HFFc6 (cell line): ENCODE measurements at places on chromosomes 4 and X.

DNA sequence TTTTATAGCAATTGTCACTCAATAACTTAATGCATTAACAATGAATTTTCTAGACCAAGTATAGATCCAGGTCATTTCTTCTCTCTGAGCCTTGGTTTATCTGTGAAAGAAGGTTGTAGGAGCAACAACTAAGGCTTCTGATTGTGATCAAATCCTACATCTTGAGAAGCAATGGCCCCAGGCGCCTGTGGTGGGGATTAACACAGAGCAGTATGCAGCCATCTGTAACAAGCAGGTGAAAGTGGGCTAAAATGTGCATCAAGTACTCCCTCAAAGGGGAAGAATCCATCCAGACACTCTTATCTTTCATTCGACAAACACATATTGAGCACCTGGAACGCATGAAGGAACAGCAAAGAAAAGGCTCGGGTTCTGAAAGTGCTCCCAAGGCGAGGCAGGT lies 19.1 kb upstream of the SETD7 start:
- no peak for DNase-seq

DNA sequence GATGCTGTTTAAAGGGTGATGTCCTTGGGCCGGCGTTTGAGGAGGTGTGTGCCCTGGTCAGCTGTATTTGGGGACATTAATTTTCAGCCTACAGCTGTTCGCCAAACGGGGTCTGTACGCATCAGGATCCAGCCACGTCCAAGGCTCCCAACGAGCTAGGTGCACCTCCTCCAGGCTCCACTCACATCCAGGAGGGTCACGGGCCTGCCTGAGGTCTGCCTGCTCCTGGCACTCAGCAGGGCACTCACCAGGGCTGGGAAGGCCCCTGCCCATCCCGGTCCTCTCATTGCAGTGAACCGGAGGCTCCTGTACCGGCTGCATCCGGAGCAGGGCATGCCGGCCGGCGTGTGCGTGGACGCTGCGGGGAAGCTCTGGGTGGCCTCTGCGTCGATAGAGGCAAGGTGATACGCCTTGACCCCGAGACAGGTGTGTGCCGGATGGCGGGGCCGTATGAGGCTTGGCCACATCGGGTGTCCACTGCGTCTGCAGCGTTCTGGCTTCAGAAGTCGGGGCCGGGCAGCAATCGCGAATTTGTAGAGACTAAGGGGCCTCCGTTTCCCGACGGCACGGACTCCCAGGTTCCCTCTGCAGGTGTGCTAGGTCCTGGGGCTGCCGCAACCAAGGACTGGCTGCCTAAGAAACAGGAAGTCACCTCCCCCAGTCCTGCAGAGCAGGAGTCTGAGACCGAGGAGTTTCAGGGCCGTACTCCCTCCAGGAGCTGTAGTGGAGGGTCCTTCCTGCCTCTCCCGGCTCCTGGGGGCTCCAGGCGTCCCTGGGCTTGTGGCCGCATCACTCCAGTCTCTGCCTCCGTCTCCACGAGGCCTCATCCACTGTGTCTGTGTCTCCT lies 27.5 kb upstream of the PLCXD1 start:
- DNase-seq: no peak

DNA sequence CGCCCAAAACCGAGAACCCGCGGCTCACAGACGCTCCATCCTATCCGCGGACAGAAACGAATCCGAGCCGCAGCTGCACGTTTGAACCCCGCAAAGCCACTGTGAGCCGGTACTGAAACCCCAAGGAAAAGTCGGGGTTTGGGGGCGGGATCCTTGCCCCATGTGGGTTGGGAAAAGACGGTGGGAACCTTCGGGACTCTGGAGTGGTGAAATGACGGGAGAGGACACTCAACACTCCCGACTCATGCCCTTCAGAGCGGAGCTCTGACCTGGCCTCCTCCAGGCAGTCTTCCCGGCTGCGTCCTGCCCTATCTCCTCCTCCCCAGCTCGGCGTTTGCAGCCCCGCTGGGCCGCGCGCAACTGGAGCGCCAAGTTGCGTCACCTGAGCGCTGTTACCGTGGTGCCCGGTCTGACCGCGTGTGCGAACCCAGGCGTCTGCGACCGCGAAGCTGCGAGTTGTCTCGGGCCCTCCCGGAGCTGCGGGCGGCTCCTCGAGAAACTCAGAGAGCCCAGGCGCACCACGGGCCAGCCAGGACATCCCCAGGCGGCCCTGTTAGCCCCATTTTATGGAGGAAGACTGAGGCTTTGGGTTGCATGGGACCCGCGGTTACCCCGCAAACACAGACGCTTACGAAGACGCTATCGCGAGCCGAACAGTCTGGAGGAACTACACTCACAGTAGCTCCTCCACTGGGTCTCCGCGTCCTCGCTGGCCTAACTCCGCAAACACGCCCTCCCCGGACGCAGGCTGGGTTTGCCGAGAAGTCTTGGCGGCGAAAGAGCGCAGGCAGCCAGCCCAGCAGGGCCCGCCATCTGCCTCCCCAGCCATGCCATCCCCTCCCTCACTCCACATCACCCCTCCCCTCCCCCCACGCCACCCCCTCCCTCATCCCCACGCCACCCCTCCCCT lies 20.3 kb upstream of the HMX1 start:
- DNase-seq: no peak

DNA sequence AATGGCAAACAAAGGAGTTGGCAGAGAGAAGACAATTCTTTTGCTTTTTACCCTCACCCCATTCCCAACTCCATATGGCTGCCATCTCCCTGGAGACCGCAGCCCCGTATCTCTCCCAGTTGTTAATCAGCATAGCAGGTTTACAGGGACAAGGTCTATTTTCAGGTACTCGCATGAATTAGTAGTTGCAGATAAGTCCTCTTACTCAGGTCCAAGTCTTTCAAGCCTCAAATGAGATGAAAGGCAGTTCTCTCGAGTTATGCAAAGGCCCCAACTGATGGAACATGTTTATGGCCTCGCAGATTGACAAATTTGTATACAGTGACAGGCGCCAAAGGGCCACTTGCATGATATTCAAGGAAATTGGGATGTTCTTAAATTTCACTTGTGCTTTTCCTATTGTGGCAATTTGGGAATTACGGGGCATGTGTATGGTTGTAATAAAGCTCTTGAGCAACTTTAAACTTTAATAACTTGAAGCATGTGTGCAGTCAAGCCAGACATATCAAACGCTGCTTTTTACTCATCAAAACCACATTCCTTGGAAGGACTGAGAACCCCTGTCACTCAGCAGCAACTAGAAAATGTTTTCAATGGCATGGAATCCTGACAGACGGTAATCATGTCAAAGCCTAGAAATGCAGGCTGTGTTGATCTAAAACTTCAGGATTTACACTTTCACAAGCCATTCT lies 45.1 kb downstream of the KDR start:
- DNase-seq: peak; percentile 4

GRCh38 chr4:141595531-141595930 lies 40.9 kb upstream of the IL15 start:
- no peak for DNase-seq

DNA sequence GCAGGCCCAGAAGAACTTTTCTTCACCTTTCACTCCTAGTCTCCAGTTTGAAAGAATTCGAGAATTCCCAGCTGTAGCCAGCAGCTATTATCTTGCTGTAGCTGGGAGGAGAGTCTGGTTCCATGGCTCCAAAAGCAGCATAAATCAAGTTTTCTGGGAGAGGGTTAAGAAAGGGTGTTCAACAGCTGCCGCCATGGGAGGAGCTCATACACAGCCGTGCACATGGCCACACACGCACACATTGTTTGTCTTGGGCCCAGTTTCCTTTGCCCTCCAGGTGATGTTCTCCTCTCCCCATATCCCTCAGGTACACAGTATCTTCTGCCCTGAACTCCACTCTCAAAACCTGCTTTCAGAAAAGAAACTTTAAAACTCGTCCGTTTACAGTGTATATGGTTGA lies 4.1 kb upstream of the GPC3 start:
- no peak for DNase-seq

DNA sequence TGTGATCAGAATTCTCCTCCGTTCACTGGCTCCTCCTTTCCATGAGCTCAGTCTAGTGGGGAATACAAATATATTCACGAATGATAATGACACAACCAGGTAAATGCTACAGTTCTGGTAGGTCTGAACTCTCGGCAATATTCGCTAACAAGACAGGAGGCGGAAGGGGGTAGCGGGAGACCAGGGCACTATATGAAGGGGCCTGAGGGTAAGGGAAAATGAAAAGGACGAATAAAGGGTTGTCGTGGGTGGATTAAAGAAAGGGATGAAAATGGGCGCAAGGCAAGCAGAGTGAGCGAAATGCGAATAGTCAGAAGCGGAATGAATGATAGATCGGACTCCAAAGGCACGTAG lies 743 bp downstream of the NKAP start:
- DNase-seq: no peak

DNA sequence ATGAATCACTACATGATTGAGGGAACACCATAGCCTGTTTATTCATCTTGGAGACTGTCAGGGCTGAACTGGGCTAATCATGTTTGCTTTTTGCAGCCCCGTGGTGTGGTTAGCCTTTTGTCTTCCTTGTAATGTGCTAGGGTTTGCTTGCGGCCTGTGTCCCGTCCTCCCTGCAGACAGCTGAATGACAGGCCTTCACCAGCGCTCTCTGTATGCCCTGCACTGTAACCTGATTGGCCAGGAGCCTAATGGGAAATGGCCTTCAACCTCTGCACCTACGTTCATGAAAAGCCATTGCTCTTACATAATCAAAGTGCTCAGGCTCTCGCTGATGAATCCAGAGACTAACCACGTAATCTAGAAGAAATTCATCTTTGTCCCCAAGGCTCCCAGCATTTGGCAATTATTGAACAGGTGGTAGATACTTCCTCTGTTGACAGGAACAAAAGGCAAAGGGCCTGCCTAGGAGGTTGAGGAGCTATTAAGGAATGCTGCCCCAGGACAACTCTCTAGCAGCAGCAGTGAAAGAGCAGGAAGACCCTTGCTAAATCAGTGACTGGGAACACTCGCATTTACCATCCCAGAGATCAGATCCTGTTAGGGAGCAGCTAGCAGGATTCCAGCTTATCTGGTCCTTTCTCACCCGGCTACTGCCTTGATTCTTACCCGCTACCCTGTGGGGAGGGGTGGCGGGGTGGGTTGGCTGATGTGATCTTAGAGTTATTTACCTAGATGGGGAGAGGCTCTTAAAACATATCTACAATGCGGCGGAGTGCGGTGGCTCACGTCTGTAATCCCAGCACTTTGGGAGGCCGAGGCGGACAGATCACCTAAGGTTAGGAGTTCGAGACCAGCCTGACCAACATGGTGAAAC lies 42.3 kb upstream of the FAT1 start:
- DNase-seq: no peak

DNA sequence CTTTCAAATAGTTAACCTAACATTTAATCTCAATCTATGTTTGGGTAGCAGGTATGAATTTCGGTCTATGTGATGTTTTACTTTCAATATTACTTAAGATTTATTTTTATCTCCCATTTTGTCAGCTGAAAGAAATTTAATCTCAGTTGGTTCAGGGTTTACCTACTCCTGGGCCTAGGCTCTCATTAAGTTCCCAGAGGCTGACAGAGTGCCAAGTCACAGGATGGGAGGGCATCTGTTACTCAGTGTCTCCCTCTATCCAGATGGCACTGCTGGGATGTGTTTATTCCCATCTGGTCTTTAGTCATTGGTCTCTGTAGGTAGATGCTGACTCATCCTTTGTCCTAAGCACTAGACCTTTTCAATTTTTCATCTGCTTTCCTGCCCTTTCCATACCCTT lies 129.4 kb upstream of the ARSJ start:
- DNase-seq: peak; percentile 8
